ENCODE measurements at places on chromosomes 11 and 22.

- H3K36me3 ChIP-seq, result no peaks in the 10 kb centered on the region
- H3K27me3 ChIP-seq, result no peaks in the 10 kb centered on the region
- H3K4me3 ChIP-seq, result no peak overlapping the region
- no peak overlapping the region for H3K27ac ChIP-seq
- DNase-seq, result no peak
Measured at GRCh38 chr22:44971651-44972362, 38.0 kb downstream of the PHF21B start.

GRCh38 chr11:125679837-125680236, 810 bp downstream of the ACRV1 start:
- H3K27me3 ChIP-seq, result no peaks in the 10 kb centered on the region
- no peak overlapping the region for H3K27ac ChIP-seq
- no peak for DNase-seq
- no peak overlapping the region for H3K4me3 ChIP-seq

DNA sequence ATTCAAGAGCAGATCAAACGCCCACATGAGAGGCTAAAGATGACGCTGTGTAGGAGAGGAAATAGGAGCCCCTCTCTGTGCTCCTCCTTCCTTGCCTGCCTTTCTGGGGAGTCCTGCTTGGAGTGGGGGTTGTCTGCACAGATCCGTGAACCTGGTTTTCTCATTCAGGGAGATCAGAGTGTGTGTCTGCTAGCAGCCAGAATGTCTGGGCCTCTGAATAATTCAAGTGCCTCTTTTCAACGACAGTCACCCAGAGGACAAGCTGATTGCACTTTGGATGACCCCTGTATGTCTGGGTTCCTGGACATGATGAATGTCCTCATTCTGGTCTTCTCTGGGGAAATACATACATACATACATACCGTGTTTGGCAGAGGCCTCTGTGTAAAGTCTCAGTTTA, 592.5 kb upstream of the B3GAT1 start:
- no peak overlapping the region for H3K27ac ChIP-seq
- no peaks in the 10 kb centered on the region for H3K36me3 ChIP-seq
- no peak overlapping the region for H3K4me3 ChIP-seq
- no peak for DNase-seq

DNA sequence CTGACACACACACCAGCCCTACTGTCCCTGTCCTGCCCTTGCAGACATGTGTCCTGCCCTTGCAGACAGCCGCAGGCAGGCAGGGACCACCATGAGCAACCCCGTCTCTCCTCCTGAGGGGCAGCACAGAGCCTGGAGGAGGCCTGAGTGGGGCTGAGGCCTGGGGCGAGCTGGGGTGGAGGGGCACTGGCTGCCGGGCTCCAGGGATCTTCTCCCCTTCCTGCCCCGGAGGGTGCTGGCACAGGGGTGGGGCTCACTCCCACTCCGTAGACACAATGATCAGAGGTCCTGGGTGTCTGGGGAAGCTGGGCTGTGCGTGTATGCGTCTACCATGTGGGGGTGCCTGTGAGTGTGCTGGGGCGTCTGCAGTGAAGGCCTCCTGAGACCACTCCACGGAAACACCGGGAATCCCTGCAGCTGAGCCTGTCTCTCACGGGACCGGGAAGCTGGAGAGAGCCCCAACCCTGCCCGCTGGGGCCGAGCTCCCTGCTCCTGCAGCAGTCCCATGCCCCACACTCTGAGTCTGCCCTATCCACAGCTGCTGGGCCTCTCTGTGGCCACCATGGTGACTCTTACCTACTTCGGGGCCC, 588 bp downstream of the TSPAN32 start:
- H3K27me3 ChIP-seq, result no peaks in the 10 kb centered on the region
- peaks cover 73% of the 10 kb centered on the region for H3K4me1 ChIP-seq
- peak overlapping the region; percentile 65 for H3K4me3 ChIP-seq
- H3K36me3 ChIP-seq, result peaks cover 5% of the 10 kb centered on the region

DNA sequence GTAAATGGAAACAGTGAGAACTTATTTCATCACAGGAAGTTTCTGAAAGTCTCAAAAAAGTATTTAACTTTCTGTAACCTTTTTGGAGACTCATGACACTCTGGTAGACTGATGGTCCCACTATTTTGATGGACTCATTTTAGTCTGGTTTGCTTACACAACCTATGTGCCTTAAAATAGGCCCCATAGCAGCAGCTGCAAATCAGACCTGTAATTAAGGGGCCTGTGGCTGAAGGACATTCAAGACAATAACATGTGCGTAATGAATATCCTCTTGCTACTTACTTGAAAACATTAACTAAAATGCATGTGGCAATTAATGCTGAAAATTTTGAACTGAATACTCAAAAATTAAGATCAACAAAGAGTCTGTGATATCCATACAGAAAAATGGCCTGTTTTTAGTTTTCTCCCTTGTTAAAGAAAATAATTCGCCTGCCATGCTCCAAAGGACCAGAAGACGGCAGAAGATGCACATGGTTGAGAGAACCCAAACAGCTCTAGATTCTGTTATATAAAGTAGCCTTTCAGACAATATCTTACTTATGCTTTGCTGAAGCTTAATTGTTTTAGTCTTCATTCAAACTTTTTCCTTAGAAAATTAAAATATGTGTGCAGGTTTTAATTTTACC, 568.5 kb downstream of the KCNA4 start:
- H3K27me3 ChIP-seq, result no peaks in the 10 kb centered on the region
- no peak overlapping the region for H3K27ac ChIP-seq
- H3K4me1 ChIP-seq, result no peaks in the 10 kb centered on the region
- H3K4me3 ChIP-seq, result no peak overlapping the region
- no peaks in the 10 kb centered on the region for H3K36me3 ChIP-seq

GRCh38 chr11:12979928-12980689, 29.0 kb upstream of the RASSF10 start:
- no peaks in the 10 kb centered on the region for H3K4me1 ChIP-seq
- H3K4me3 ChIP-seq, result no peak overlapping the region

DNA sequence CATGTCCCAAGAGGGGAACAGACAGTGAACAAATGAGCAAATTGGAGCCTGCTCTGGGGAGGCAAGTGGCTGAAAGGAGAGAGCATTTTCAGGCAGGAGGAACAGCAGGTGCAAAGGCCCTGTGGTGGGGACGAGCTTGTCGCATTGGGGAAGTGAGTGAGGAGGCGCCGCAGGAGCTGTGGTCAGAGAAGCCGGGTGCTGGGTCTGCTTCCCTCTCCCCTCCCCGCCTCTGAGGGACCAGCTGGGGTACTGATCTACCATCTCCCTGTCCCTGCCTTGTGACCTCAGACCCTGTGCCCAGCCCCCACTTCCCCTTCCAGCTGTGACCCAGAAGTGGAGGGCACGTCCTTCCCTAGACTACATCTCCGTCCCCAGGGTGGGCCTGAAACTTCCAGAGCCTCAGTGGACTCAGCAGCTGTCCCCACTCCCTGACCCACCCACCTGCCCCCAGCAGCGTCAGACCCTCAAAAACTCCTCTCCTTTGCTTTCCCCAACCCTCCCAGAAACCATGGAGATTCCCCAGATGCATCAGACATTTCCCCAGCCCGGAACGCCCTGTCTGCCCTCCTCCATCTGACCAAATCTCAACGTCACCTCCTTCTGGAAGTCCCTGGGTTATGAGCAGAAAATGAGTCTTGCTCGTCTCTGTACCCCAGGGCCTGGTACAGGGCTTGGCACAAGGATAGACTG, 19.7 kb upstream of the PDGFB start:
- peaks cover 6% of the 10 kb centered on the region for H3K4me1 ChIP-seq
- H3K36me3 ChIP-seq, result no peaks in the 10 kb centered on the region
- no peak overlapping the region for H3K4me3 ChIP-seq
- H3K27ac ChIP-seq, result no peak overlapping the region
- H3K27me3 ChIP-seq, result no peaks in the 10 kb centered on the region
- DNase-seq, result no peak

DNA sequence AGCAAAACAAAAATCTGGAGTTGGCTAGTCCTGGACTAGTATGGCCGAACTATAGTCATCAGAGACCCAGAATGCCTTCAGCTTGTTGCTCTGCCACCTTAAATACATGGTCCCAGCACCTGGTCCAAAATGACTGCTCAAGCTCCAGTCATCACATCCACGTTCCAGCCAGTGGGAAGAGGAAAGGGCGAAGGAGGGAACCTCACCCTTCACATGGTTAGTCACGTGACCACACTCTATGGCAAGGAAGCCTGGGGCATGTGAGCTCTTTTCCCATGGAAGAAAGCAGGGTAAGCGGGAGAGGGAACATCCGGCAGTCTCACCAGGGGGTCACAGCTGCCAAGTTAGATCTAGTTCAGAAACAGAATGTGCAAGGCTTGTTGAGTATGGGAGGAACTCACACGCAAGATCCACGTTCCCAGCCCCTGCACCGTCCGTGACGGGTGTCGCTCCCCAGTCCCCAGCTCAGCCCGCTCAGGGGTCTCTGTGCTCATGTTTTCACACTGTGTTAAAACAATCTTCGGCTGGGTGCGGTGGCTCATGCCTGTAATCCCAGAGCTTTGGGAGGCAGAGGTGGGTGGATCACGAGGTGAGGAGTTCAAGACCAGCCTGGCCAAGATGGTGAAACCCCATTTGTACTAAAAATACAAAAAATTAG, 1.9 kb upstream of the ANO9 start:
- H3K27me3 ChIP-seq, result no peaks in the 10 kb centered on the region
- no peak for DNase-seq
- peaks cover 23% of the 10 kb centered on the region for H3K4me1 ChIP-seq
- H3K4me3 ChIP-seq, result no peak overlapping the region

DNA sequence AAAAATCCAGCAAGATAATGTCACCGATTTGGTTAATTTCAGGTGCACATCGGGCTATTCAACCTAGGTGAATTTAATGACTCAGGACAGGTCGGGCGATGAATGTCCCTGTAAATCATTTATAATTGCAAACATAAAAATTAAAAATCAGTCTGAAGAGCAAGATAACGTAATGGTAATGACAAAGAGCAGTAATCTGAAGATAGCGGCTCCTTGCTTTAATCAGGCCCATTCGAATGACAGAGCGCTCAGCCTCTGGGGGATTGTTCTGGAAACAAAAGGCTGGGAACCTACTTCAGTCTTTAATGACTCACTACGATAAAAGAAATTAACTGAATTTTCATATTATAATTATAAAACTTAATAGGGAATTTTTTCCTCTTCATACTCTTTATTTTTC, 61.3 kb downstream of the RCN1 start:
- no peaks in the 10 kb centered on the region for H3K27me3 ChIP-seq
- no peaks in the 10 kb centered on the region for H3K4me1 ChIP-seq
- DNase-seq, result no peak
- H3K4me3 ChIP-seq, result no peak overlapping the region

DNA sequence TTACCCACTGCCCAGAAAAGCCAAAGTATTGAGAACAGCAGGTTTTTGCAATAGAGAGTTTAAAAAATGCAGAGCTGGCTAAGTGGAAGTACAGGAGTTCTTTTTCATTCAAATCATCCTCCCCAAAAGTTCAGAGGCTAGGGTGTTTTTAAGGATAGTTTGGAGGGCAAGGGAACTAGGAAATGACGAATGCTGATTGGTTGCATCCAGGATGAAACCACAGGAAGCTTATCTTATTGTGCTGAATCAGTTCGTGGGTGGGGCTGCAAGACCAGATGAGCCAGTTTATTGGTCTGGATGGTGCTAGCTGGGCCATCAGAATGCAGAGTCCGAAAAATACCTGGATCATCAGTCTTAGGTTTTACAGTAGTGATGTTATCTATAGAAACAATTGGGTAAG, 1427.1 kb downstream of the LRRC4C start:
- no peaks in the 10 kb centered on the region for H3K4me1 ChIP-seq
- H3K27me3 ChIP-seq, result no peaks in the 10 kb centered on the region
- DNase-seq, result no peak
- no peak overlapping the region for H3K27ac ChIP-seq
- H3K4me3 ChIP-seq, result no peak overlapping the region
- no peaks in the 10 kb centered on the region for H3K36me3 ChIP-seq

DNA sequence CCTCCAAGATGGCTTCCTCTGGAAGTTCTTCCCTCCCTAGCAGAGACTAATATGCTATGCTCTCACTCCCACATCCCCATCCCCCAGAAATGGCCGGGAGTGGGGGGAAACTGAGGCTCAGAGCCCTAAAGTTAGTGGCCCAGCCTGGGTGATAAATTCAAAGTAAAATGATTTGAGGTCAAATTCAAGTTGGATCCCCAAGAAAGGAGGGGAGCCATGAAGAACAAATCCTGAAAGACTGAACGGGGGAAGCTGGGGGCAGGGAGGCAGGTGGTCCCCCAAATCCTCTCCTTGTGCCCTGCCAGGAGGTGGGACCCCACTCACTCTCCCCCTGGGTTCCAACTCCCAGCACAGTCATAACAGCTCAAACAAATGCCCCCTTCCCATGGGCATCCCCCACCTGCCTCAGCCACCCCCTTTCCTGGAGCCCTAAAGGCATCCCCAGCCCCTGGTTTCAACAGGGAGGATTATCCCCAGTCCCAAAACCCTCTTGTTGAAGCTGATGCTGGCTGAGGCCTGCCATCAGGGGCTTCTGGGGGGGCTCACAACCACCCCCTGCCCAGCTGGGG, 1.1 kb downstream of the CBX6 start:
- no peak for DNase-seq
- peak overlapping the region; percentile 54 for H3K27ac ChIP-seq
- peak overlapping the region; percentile 60 for H3K4me3 ChIP-seq
- H3K36me3 ChIP-seq, result peaks cover 18% of the 10 kb centered on the region

GRCh38 chr11:35277827-35278226, 138.9 kb downstream of the CD44 start:
- no peaks in the 10 kb centered on the region for H3K27me3 ChIP-seq
- no peak overlapping the region for H3K4me3 ChIP-seq
- no peaks in the 10 kb centered on the region for H3K36me3 ChIP-seq
- DNase-seq, result peak; percentile 16

- H3K4me3 ChIP-seq, result no peak overlapping the region
- peaks cover 17% of the 10 kb centered on the region for H3K4me1 ChIP-seq
- H3K27me3 ChIP-seq, result no peaks in the 10 kb centered on the region
- H3K27ac ChIP-seq, result no peak overlapping the region
Measured at GRCh38 chr22:35312198-35313059, 12.7 kb downstream of the TOM1 start.

- no peak overlapping the region for H3K27ac ChIP-seq
- H3K36me3 ChIP-seq, result no peaks in the 10 kb centered on the region
- no peak overlapping the region for H3K4me3 ChIP-seq
- H3K27me3 ChIP-seq, result no peaks in the 10 kb centered on the region
Measured at GRCh38 chr11:63586451-63587166, 23.4 kb upstream of the PLAAT2 start.

DNA sequence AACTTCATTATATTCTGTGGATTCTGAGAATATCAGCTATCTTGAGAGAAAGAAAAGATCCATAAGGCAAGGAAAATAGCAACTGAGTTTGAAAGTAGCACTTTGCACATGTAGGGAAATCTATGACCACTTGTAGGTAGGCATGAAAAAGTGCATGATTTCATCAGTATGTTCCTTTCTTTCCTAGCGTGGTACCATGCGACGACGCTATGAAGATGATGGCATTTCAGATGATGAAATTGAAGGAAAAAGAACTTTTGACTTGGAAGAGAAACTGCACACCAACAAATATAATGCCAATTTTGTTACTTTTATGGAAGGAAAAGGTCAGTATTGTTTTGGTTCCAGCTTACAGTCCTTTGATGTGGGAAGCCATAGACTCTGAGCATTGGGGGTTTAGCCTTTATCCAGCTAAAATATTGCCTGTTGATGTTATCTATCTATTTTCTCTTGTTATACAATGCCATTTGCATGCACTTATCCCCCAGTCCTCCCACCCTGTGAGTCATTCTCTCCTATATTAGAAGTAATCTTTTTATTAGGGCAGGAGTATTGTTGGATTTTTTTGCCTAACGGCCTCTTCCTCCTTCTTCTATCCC, 60.9 kb downstream of the KDM2A start:
- H3K27ac ChIP-seq, result no peak overlapping the region
- H3K4me1 ChIP-seq, result no peaks in the 10 kb centered on the region
- peaks cover 6% of the 10 kb centered on the region for H3K36me3 ChIP-seq
- no peaks in the 10 kb centered on the region for H3K27me3 ChIP-seq
- DNase-seq, result no peak
- H3K4me3 ChIP-seq, result no peak overlapping the region

GRCh38 chr11:34356576-34356912, 1.3 kb downstream of the ABTB2 start:
- H3K4me1 ChIP-seq, result peaks cover 22% of the 10 kb centered on the region
- H3K27me3 ChIP-seq, result peaks cover 44% of the 10 kb centered on the region
- no peak for DNase-seq
- no peak overlapping the region for H3K27ac ChIP-seq
- H3K4me3 ChIP-seq, result peak overlapping the region; percentile 61

Measured in B cell (primary cell).